ENCODE measurements at places on chromosomes 1 and 21.
A peak's percentile ranks its signal among the peaks of the same experiment; 100 is the strongest.

DNA sequence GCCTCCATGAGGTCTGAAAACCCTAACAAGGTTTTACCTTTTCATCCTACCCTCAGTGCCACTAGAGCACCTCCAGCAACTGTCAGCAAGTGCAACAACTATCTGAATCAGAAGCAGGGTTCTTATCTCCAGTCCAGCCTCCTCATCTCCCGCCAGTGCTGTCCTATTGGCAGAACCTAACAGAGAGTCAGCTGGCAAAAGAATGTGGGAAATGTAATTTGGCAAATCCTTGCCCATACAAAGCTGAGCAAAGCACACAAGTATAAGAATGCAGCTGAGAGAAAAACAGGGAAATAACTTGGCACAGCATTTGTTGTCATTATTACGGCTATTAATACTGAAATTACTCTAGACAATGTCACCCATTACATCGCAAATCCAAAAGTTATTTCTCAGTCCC, 124.2 kb downstream of the ATP6V1G3 start:
- no peak for DNase-seq

GRCh38 chr1:36092798-36093185, 4.1 kb downstream of the ADPRS start:
- DNase-seq = no peak

- DNase-seq = no peak
Observed at GRCh38 chr1:17682400-17682799, 72.7 kb upstream of the ACTL8 start.

DNA sequence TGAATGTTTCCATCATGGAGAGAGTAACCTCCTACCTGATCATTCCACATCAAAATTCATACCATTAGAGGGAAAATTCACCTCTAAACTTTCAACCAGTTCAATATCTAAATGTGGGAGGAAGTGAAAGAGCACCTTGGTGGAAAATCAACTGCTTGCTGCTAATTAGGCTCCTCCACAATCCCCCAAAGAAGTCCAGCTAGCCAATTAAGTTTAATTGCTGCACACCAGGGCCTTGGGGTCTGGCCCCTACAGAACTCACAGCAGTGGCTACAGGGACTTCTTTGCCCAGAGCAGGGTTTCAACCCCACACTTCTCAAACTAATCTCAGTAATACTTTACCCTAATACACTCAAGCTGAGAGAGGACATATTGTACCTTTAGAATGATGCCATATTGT, 62.1 kb downstream of the RGS21 start:
- peak; percentile 8 for DNase-seq

- no peak for DNase-seq
Observed at GRCh38 chr21:31869750-31870149, 3.1 kb upstream of the HUNK start.

GRCh38 chr1:157088607-157089006, 11.0 kb downstream of the ETV3L start:
- no peak for DNase-seq

DNA sequence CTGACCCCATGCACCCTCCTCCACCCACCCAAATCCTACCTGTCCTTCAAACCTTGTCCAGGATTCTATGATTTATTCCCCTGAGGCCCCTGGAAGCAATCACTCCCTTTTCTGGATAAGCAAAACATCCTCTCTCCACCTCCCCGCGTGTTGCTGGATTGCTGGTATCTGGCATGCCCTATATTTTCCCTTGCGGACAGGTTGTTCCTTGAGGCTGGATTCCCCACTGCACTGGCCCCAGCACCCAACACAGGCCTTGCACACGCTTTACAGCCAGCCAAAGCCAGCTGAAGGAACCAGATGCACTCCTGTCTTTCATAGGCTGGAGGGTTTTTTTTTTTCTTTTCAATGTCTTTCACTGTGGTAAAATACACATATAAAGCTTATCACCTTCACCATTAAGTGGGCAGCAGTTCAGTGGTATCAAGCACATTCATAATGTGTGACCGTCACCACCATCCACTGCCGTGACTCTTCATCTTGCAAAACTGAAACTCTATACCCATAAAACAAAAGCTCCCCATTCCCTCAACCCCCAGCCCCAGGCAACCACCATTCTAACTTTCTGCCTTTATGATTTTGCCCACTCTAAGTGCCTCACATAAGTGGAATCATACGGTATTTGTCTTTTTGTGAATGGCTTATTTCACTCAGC, 50.9 kb downstream of the TOR1AIP2 start:
- DNase-seq = no peak

DNA sequence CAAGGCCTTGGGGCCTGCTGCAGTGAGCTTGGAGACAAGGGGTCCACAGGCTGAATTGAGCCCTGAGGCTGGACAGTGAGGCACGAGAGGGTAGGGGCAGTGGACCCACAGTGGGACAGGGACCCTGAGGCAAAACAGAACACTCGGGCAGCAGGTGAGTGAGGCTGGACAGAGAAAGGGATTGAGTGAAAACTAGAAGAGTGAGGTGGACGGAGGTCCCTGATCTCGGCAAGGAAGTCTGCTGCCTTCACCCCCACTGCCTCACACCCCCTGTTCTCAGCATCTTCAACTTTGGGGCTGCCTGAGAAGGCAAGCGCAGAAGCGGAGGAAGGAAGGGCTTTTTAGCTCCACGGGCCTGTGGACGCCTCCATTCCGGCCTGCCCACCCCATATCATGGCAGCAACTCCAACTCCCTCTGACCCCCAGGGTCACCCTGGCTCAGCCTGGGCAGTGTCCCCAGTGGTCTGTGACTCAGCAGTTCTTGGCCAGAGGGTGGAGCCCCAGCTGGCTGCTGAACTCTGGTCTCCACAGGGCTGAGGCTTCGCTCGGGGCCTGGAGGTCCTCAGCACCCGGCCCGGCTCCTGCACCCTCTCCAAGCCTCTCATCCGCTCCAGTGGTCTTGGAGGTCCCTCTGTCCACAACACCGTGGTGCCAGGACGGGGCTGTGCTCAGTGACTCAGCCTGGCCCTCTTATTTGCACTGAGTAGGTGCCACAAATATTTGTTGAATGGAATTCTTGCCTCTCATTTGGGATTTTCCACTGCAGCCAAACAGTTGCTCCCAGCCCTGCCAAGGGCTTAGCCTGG, 60.0 kb upstream of the EPS8L3 start:
- no peak for DNase-seq

GRCh38 chr1:27235827-27236226, 1.4 kb downstream of the WDTC1 start:
- no peak for DNase-seq

DNA sequence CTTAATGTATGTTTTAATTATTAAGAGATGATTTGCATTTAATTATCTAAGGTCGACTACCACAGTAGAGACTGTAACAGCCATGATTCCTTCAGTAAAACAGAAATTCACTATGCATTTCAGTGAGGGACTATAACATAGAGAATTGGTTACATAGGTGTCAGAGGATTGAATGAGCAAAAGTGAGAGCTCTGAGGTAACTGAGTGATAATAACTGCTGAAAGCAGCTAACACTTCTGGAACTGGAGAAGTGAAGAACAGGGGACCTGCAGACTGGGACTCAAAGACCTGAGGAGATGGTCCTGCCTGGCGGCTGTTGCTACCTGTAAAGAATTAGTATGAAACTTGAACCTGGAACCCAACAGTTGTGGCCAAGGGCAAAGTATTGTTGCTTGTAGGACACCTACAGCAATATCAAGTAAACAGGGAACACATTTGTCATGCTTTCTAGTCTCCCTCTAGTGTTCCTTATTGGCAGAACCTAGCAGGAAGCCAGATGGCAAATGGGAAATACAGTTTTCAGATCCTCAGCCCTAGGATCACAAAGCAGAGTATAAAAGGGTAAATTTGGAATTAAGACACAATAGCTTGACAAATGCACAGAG, 110.6 kb downstream of the HS2ST1 start:
- peak; percentile 70 for DNase-seq

DNA sequence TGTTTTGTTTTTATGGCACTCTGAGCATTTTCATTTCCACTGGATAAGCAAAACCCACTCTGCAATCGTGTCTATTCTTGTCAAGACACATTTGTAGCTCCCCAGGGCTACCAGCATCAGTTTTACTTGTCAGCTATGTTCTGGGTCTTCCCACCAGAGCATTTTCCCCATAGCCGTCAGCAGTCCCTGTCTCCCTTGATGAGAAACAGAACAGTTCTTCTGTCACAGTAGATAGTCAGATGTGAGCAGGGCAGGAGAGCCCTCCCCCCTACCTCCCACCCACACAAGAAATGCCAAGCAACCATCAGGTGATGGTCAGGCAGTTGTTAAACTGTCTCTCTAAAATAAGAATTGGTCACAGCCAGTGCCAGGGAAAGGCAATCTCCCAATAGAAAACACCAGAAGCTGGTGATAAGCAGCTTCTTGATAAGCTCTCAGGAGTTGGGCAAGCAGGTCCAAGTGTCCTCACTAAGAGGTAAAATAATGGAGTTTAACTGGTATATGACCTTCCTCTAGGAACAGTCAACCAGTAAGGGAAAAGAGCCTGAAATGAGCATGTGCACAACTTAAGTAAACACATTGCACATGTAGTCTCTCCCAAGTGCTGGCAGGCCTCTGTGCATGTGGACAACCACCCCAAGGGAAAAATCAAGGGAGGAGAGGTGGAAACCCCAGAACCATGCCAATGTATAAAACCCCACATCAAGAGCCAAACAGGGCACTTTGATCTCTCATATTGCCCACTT, 208.2 kb downstream of the S1PR1 start:
- no peak for DNase-seq

DNA sequence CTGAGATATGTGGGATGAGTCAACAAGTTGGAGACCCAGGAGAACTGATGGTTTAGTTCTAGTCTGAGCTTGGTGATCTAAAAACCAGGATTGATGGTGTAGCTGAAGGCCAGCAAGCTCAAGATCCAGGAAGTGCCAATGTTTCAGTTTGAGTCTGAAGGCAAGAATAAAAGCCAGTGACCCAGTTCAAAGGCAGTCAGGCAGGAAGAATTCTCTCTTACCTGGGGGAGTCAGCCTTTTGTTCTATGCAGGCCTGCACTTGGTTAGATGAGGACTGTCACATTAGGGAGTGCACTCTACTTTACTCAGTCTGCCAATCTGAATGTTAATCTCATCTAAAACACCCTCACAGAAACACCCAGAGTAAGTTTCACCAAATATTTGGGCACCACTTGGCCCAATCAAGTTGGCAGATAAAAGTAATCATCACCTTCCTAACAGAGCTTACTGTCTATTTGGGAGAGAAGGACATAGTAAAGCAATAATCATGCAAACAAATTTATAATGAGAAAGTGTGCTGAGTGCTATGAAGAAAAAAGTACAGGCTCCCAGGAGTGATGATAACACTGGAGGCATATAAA, 63.4 kb downstream of the TSEN15 start:
- DNase-seq = no peak

DNA sequence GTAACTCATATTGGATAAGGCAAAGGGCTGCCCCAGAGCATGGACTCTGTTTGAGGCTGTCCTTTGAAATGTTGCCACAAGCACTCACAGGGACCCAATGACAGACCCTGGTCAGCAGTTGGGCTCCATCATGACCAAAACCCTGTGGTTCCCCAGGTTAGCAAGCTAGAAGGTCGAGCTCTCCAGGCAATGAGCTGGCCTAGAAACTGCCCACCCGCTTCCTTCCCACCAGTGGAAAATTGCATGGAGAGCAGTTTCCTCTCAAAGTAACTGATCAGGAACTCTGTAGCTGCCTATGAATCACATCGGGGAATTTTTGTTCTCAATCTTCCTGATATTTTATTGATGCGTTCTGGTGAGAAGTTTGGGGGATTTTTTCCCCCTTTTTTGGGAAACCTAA, 52.8 kb downstream of the FHAD1 start:
- DNase-seq = no peak

DNA sequence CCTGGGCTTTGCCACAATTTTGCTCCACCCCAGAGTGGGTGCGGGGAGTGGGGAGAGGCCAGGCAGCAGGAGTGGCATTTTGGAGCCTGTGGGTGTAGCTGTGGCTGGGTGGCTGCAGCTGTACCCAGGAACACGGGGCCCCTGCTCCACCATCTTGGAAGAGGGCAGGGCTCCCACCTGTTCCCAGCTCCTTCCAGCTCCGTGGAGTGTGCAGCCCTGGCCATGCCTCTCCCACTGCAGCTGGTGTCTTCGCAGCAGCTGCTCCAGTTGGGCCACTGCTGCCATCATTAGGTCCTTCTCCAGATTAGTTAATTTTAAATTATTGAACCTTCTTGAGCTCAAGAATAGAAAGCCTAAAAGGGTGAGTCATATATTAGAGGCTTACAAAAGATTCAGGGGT, 17.6 kb downstream of the FAM20B start:
- DNase-seq = no peak

GRCh38 chr1:35717911-35718476, 690 bp downstream of the C1orf216 start:
- DNase-seq = peak; percentile 60

DNA sequence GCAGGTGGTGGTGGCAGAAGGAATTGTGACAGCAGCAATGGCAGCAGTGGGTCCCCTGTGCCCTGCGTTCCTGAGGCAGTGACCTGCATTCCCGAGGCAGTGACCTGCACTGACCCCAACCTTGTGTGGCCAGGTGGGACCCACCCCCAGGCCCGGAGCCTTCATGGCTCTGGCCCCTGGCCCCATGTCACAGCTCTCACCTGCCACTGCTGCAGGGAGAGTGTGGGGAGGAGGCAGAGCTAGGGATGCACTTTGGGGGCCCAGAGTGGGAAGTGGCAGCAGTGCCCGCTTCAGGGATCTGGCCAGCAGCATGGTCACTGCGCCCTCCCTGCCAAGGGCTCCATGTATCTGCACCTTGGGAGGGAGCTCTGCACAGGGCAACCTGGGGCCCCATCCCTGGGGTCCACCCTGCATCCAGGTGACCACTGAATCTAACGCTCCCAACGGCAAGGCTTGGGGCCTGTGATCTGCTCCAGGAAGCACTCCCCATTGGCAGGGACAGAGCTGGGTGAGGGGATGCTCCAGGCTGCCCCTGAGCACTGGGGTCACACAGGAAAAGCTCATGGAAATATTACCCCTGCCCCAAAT, 618.6 kb downstream of the RWDD3 start:
- DNase-seq = no peak

DNA sequence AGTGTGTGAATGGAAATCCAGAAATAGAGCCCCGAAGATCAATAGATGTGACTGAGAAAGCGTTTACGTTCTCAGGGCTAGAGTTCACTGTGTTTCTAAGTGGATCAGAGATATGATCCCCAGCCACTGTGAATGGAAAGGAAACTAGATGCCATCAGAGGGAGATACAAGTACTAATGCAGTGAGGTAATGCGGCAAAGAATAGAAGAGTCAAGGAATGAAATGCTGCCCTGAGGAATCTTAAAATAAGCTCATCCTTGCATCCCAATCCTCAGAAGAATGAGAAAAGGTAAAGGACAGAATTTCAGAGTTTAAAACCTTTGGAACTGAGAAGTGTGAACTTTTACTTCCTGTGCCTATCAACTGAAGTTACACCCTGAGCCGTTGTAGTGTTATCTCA, 165.5 kb upstream of the ESRRG start:
- peak; percentile 11 for DNase-seq
